ENCODE measurements at places on chromosomes 13 and 19.

DNA sequence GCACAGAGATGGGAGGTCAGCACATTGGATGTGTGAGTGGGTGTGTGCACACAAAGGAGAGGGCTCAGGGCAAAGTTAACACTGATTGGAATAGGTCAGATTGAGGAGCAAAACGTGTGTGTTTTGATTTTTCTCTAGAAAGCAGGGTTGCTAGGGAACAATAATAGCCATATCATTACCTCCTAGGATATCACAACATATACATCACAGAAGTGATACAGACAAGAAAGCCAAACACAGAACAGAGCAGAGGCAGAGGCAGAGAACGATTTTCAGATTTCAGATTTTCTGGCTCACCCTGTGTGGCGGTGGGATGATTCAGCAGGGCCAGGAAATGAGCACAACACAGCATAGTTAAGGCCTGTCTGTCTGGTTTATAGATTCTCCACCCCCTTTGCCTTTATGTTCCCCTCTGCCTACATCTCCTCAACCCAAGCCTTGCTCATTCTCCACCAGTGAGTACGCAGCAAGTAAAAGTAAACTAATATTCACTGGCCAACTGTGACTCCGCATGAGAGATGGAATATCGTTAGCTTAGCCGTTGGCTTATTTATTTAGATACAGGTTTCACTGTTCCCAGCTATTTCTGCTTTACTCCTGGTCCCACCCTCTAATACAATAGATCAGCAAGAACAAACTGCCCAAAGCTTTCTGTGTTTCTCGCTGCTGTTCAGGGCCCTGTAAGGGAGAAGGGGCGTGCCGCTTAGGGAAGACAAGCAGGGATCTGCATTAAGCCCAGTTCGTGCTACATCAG is 182.7 kb upstream of the TSC22D1 start:
- no peak for DNase-seq

- DNase-seq, result no peak
Measured at GRCh38 chr13:49527123-49527522, 31.4 kb downstream of the PHF11 start.

DNA sequence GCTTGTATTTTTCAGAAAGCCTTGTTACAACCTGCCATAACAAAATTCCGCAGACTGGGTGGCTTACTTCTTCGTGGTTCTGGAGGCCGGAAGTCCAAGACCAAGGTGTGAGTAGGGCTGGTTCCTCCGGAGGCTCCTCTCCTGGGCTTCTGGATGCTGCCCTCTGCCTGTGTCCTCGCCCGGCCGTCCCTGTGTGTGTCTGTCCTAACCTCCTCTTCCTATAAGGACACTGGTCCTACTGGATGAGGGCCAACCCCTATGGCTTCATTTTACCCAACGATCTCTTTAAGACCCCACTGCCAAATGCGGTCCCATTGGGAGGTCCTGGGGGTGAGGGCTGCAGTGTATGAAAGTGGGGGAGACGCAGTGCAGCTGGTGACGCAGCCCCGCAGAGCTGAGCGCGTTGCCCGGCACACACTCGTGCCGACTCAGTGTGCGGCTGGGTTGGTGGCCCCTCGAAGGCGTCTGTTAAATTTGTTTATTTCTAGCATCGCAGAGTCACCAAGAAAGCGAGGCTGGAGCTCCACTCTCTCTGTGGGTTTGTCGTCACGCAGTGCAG is 116.7 kb downstream of the SOX1 start:
- no peak for DNase-seq

GRCh38 chr13:99403458-99403971 is 96.3 kb upstream of the GPR183 start:
- no peak for DNase-seq

DNA sequence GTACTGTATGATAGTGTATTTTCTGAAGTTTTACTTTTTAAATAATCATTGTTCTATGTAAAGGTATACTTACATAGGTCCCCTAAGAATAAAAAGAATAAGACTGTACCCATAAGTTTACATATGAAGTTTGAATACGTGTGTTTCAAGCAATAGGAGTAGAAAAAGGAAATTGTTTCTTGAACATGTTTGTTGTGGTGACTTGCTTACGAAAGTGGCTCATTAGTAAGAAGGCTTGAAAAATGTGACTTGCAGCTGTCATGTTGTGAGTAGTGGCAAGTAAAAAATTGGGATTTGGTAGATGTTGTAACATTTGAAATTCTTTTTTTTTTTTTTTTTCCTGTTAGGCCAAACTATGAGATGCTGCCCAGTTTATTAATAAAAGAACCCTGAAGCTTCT is 203.3 kb downstream of the LMO7 start:
- no peak for DNase-seq

- no peak for DNase-seq
Measured at GRCh38 chr13:62067821-62068220, 652.2 kb upstream of the PCDH20 start.

GRCh38 chr19:19532806-19533701 is 4.3 kb downstream of the YJEFN3 start:
- DNase-seq, result no peak

- DNase-seq, result no peak
Measured at GRCh38 chr19:15506074-15506571, 2.2 kb upstream of the CYP4F22 start.

DNA sequence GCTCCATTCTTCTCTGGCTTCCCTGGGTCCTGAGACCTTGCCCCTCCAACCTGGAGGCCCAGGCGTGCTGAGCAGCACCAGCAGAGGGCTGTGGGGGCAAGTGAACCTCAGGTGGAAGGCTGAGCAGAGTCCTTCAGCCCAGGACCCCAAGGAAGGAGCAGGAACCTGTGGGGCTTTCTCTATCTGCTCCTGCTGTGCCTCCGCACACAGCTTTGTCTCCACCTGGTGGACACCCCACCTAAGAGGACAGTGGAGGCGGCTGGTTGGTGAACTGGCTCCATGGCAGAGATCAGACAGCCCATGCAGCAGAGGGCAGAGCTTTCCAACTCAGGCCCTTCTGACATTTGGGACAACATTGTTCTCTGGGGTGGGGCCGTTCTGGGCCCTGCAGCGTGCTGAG is 19.7 kb downstream of the ZFR2 start:
- no peak for DNase-seq

GRCh38 chr13:107395927-107396662 is 819.2 kb downstream of the LIG4 start:
- DNase-seq, result no peak

- peak; percentile 15 for DNase-seq
Measured at GRCh38 chr13:24459234-24459633, 53.3 kb downstream of the PARP4 start.

GRCh38 chr13:99002172-99002710 is 24.4 kb upstream of the DOCK9 start:
- DNase-seq, result no peak

GRCh38 chr19:35015954-35016351 is 14.3 kb upstream of the SCN1B start:
- no peak for DNase-seq

- DNase-seq, result peak; percentile 37
Measured at GRCh38 chr13:111474136-111475002, 153.9 kb downstream of the TEX29 start.

- no peak for DNase-seq
Measured at GRCh38 chr19:39111593-39112199, 13.9 kb upstream of the PAK4 start.

- no peak for DNase-seq
Measured at GRCh38 chr13:64591971-64592370, 2638.2 kb downstream of the PCDH9 start.

- DNase-seq, result no peak
Measured at GRCh38 chr19:21210037-21210621, 68.3 kb downstream of the ZNF431 start.

DNA sequence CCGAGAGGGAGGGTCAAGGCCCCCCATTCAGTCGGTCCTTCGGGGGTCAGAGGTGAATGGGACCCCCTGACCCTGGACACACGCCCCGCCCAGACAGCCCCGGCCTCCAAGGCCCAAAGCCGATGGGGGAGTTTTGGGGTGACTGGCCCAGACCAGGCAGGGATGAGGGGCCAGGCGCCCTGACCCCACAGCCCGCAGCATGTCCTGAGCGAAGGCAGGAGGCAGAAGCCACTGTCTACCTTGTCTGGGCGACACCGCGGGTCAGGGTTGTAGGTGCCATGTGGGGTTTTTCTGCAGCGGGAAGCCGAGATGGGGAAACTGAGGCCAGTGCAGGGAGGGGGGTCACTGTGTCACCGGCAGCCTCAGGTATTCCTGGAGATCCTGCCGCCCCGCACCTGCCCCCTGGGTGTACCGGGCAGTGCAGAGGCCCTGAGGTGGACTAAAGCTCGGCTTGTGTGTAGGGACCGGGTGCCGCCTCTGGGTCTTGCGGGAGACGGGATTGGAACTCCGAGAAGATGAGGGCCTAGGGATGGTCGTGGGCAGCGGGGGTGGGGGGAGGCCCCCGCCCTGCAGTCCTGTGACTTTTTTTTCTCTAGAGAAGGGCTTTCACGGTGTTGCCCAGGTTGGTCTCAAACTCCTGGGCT is 8.5 kb downstream of the ARID3A start:
- no peak for DNase-seq

GRCh38 chr13:98222081-98222554 is 45.0 kb upstream of the RNF113B start:
- no peak for DNase-seq

- no peak for DNase-seq
Measured at GRCh38 chr13:43074824-43075510, 51.6 kb downstream of the DNAJC15 start.

GRCh38 chr19:17058236-17058635 is 17.0 kb downstream of the HAUS8 start:
- DNase-seq, result no peak

- DNase-seq, result no peak
Measured at GRCh38 chr13:21371011-21371410, 88.1 kb downstream of the ZDHHC20 start.

GRCh38 chr13:30158774-30159445 is 148.4 kb downstream of the KATNAL1 start:
- no peak for DNase-seq

DNA sequence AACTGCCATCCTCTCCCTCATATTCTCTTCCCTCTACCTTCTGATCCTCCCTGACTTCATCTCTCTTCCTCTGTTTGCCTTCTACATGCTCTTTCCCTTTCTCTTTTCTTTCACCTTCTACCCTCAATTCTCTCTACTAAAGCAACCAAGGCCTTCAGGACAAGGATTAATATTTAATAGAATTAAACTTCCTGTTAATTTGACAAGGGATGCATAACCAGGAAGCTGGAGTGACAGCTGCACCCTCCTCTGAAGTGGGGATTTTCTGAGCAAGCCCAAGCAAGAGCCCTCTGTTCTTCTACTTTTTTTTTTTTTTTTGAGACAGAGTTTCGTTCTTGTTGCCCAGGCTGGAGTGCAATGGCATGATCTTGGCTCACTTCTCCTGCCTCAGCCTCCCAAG is 63.4 kb upstream of the MED4 start:
- DNase-seq, result no peak

DNA sequence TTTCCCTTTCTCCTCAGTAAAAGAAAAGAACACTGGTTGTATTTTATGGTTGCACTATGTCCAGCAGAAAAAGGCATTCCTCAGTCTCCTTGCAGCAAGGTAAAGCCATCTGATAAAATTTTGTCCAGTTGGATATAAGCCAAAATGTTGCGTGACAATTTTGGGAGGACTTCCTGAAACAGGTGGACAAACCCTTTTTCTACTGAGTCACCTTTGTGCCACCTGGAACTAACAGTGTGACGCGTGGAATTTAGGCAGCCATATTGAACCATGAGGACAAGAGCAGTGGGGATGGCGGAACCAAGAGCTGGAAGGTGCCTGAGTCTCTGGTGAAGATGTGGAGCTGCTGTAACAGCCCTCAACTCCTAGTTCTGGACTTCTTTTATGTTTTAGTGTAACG is 8.2 kb downstream of the CADM4 start:
- no peak for DNase-seq

DNA sequence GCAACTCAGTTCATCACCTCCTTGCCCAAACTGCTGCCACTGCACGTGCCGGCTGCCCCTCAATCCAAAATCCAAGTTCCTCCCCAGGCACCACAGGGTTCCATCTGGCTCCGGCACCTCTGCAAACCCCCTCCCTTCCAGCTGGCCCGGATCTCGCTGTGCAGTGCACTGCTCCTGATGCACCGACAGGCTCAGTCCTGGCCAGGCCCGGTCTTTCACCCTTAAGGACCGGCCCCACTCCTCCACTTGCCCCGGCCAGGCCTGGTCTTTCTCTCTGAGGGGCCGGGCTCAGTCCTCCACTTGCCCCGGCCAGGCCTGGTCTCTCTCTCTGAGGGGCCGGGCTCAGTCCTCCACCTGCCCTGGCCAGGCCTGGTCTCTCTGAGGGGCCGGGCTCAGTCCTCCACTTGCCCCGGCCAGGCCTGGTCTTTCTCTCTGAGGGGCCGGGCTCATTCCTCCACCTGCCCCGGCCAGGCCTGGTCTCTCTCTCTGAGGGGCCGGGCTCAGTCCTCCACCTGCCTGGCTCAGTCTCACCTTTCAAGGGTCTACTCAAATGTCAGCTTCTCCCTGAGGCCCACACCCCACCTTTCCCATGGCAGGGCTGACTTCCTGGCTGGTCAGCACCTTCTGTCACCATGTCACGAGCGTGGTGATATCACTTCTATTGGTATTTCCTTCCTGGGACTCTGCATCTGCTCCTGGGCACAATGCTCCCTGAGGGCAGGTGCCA is 6.9 kb downstream of the ZNF787 start:
- no peak for DNase-seq

DNA sequence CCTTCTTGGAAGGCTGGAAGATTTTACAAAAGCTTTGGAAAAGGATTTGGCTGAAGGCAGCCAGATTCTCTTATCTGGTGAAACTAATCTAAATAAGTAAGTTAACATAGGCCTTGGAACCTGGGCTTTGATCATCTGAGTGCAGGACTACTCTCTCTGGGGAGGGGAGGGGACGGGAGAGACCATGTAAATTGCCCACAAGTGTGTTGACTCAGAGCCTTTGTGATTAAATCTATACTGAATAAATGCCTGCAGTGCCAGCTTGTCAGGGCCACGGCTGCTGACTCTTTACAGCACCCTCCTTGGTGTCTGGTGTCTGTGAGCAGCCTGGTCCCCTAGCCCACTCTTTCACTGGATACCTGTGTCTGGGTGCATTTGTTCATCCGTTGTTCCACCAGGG is 251.4 kb downstream of the ITGBL1 start:
- DNase-seq, result no peak

DNA sequence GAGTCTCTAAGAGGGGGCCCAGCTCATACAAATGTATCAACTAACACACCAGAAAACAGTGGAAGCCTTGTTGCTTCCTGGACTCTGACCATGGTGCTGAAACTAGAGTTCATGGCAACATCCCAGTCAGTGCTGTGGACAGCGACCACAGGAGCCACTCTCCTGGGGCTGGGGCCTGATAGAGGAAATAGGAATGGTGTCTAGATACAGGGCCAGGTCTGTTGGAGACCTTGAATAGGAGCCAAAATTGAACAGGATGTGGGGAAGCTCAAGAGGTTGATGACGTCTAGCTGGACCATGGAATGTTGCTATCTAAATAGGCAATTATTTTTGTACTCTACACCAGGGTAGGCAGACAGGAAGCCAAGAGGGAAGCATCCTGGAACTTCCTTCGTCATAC is 21.7 kb downstream of the LILRB4 start:
- DNase-seq, result peak; percentile 23
